ENCODE measurements at places on chromosomes 5 and 9. TPM values are rescaled to one million over a fixed set of nuclear protein-coding genes. Genes with fewer than 3 reads are reported as not detected.
A peak's percentile ranks its signal among the peaks of the same experiment; 100 is the strongest.

DNA sequence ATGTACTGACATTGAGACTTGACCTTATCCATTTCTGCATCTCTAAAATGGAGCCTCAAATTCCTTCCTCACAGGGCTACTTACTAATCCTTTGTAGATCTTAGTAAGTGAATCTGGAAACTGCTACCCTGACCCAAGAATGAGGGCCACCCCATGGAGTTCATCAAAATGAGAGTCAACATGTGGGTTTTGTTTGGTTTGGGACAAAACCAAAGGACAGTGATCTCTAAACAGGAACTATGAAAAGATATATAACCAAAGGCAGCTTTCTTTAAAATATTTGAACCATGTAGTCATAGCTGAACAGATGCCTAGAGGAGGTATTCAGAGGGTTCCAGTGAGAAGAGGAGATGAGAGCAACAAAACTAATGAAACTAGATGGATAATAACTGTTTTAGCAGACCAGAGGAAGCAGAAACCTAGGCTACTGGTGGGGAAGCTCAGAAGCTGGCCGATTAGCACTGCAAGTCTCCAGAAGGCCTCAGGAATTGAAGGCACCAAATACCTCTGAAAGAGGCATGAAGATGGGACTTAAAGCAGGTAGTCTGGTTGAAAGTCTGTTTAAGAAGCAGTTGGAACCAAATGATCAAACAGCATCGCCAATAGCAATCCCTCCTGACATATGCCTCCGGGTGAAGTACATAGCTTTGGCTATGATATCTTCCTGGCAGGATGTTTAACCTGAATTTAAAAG lies 45.8 kb downstream of the THOC3 start:
- no peak for DNase-seq

RAI14 gene
- total RNA-seq, result 32.2 TPM

DNA sequence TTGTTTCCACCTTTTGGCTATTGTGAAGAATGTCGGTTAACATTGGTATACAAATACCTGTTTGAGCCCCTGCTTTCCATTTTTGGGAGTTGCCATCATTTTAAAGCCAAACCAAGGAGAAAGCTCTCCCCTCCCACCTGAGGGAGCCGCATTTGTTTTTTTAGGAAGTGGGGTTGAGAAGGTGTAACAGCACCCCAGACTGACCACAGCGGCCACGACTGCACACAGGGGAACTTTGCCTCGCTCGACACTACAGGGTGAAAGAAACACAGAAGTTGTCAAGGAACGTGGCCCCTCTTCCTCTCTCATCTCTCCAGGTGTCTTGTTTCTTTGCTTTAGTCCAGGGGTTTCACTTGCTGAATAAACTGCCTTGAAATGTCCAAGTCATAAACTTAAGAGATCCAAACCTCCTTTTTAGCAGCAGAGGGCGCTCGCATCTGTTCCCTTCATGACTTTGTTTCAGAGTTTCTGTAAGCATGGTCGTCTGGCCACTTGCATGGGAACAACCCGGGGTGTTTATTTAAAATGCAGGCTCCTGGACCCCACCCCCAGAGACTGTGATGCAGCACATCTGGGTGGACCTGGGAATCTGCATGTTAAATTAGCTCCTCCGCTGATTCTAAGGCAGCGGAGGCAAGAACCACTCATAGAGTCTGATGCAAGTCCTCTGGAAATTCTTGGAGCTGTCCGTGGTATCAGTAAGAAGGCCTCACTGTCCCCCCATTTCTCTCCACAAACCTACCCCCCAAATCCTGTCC lies 2.1 kb upstream of the TTLL11 start:
- no peak for DNase-seq

DNA sequence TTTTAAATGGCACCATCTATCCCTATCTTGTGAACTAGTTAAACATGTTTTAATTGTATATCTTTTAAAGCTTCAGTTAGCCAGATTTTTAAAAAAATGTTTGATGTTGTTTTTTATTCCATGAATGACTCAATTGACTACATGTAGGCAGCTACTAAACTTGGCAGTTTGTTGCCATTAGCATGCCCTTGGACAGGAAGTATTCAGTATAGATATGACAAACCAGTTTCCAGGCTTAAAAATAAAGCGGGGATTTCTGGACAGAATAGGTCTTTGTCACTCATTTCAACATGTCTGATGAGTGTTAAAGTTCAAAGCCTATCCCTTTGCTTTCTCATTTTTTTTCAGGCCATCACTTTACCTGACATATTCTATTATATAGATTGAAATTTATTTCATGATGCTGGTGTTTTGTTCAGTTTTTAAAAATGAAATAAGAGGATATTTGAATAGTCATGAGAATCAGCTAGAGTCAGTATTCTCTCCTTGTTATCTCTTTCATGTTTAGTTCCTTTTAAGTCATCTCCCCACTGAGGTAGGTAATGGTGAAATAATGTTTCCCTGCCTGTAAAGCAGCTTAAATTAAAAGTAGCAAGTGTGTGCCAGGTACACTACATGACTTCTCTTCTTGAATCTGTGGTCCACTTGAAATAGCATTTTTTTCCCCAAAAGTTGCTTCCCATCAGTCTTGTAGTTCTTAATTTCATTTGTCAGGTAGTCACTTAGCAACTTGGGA lies 11.9 kb downstream of the TNFAIP8 start:
- DNase-seq, result no peak

DNA sequence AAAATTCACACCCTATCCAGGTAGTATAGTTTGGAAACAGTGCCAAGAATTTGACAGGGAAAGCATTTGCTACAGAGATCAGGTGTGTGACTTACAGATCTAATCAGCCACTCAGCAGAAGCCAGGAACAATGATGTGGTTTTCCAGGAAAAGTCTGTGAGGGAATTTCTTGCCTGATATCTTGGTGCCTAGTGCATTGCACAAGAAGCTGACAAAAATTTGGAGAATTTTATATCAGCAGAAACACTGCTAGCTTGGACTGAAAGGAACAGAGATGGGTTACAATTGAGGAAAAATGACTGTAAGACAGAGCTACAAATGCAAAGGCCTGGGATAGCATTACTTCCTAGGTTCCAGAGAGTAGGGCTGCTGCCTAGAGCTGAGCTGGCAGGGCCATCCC lies 658.1 kb upstream of the CHD1 start:
- no peak for DNase-seq

KIF12 gene
- not detected for total RNA-seq

DNA sequence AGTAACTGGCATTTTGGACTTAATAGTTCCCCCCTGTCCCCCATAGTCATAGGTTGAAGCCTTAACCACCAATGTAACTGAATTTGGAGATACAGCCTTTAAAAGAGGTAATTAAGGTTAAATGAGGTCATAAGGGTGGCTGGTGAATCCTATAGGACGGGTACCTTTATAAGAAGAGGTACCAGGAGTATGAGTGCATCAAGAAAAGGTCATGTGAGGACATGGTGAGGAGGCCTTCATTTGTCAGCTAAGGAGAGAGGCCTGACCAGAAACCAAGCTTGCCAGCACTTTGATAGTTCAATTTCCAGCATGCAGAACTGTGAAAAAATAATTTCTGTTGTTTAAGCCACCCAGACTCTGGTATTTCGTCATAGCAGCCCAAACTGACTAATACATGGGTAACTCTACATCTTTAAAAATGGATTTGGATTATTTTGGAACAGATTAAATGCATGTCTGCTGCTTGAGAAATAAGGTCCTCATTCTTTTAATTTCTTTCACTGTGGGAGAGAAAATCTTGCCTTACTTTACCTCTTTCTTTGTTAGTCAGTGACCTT lies 9.7 kb downstream of the RASA1 start:
- DNase-seq, result no peak

- DNase-seq, result no peak
Observed at GRCh38 chr5:19874811-19875210, 113.2 kb downstream of the CDH18 start.

DNA sequence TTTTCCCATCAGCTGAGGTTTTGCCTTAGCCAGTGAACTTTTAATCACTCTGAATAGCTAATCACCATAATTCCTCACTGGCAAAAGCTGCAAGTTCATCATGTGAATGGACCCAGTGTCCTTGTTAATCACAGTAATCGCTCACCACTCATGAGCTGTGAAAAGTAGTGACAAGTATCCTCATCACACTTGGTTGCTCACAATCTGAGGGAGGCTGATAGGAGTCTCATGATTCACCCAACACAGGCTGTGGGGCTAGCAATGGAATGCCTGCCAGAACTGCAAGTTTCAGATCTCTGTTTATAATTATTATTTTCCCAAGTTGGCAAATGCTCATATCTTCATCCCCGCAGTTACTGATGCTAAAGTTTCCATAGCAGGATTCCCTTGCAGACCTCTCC lies 467.2 kb downstream of the KIF4B start:
- no peak for DNase-seq

- peak; percentile 91 for DNase-seq
Observed at GRCh38 chr5:170225326-170226128, 7.3 kb upstream of the C5orf58 start.

KCNV2 gene
- not detected for total RNA-seq

- DNase-seq, result no peak
Observed at GRCh38 chr5:125775896-125776295, 647.3 kb upstream of the GRAMD2B start.

GRCh38 chr9:38699337-38699736 lies 20.6 kb downstream of the FAM240B start:
- no peak for DNase-seq

ORM2 gene
- total RNA-seq, result not detected

GFI1B gene
- total RNA-seq, result not detected

NTRK2 gene
- 13.9 TPM for total RNA-seq

FAXDC2 gene
- 31.8 TPM for total RNA-seq

DNA sequence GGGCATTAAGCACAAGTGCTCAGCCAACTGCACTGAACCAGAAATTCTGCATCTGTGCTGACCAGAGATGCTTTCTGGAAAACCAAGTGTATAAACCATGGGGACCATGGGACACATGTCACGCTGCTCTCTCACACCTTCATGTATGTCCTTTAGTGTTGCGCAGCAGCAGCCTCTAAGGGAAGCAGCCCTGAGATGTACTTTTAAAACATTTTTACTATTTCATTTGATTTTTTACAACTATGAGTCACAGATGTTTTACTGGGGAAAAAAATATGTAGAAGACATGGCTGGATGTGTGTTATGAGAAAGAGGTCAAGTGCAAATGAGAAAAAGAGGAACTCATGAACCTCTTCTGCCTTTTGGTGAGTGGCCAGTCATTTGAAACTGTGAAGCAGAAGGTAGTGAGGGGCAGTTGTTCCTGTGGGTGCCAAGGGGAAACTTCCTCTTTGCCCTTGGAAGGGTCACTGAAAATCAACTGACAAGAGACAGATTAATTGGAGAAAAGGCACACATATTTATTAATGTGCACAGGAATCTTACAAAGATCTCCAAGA lies 31.4 kb upstream of the SYK start:
- no peak for DNase-seq

- DNase-seq, result no peak
Observed at GRCh38 chr5:111434800-111435199, 77.5 kb downstream of the STARD4 start.

DNA sequence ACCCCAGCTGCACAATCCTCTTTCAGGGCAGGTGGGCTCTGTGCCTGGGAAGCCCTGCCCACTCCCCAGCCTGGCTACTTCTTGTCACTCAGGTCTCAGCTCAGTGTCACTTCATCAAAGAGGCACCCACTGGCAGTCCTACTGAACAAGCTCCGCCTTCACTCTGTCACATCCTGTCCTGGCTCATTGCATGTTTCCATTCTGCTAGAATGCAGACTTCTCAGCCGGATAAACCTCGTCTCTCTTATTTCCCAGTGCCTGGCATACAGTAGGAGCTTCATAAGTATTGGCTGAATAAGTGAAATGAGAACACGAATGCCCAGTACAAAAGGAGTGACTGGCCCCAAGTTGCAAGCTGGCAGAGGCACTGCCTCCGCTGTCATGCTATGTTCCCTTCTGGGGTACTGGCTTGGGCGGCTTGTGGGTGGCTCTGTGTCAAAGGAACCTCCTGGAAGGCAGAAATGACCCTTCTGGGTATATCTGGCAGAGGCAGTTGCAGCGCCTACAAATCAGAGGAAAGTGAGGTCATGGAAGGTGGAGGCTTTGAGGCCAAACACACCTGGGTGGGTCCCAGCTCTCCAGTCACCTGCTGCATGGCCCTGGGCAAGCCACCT lies 98.3 kb upstream of the PHYKPL start:
- DNase-seq, result no peak

DNA sequence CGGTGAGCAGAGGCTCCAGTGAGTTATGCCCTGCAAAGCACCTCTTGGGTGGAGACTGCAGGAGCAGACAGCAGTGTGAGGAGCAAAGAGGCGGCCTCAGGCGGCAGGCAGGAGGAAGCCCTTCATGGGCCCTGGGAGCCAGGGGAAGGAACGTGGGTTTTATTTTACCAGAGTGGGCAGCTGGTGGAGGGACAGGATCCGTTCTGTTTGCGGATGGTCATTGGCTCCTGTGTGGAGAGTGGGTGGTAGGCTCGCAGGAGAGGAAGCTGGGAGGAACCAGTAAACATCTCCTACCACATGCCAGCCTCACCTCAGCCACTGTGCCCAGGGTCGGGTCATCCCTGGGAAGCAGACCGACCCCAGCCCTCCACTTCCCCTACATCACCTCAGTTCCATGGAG lies 24.4 kb downstream of the HNRNPH1 start:
- DNase-seq, result no peak

TMEM203 gene
- 21.6 TPM for total RNA-seq

GRCh38 chr9:91502913-91503672 lies 79.5 kb upstream of the NFIL3 start:
- DNase-seq, result no peak

NKD2 gene
- total RNA-seq, result 7.1 TPM

Measured in omental fat pad (tissue), 4 donors.